ENCODE measurements at places on chromosomes 2 and 18. TPM values are rescaled to one million over a fixed set of nuclear protein-coding genes. Genes with fewer than 3 reads are reported as not detected.

RAB6D gene
- 1.6 TPM for total RNA-seq

FIGN gene
- 1.2 TPM for total RNA-seq

MC2R gene
- under 0.01 TPM for total RNA-seq

ABCB6 gene
- total RNA-seq: 28.1 TPM

LRRC30 gene
- total RNA-seq: not detected

CTAGE1 gene
- total RNA-seq: not detected

REG1A gene
- total RNA-seq: not detected

PROKR1 gene
- total RNA-seq: 0.82 TPM

RNF144A gene
- total RNA-seq: 33.8 TPM

MOB1A gene
- total RNA-seq: 51.8 TPM

DUSP19 gene
- 14.7 TPM for total RNA-seq

ACTR3 gene
- 99.9 TPM for total RNA-seq

SERPINB3 gene
- not detected for total RNA-seq

NAT8 gene
- not detected for total RNA-seq

SP5 gene
- total RNA-seq: 0.82 TPM

CDH19 gene
- under 0.01 TPM for total RNA-seq

NHEJ1 gene
- total RNA-seq: 8.6 TPM

DNAH7 gene
- total RNA-seq: 11.4 TPM

SCG2 gene
- 138 TPM for total RNA-seq

METAP1D gene
- 6.1 TPM for total RNA-seq

Data from frontal cortex (tissue), 4 donors.